Muscle of leg (tissue), 16 donors: ENCODE measurements at places on chromosomes 7 and 10. TPM values are rescaled to one million over a fixed set of nuclear protein-coding genes. Genes with fewer than 3 reads are reported as not detected.
A peak's percentile ranks its signal among the peaks of the same experiment; 100 is the strongest.

- no peak for DNase-seq
These were observed 700.7 kb downstream of the AUTS2 start for GRCh38 chr7:70298780-70299471.

DNA sequence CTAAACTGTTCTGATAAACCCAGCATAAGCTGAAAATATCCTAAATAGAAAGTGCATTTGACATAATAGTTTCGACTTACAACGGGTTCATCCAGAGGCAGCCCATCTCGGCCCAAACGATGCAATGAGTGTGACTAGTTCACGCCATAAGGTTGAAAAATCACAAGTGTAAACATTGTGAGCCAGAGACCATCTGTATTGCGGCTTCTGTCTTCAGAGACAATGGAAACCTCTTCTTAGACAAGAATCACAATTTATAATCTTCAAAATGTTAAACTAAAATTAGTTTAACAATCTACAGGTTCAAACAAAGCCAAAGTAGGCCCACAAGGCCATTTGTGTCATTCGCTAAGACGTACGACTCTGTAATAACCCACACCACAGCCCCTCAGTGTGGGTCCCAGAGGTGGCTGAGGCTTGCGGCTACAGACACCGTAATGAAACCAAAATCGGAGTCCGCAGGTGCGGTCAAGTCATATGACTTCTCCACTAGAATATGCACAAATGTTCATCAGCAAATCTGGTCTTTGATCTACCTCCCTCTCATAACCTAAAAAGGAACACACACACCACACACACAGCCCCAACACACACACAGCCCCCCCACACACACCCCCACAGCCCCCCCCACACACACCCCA, 81.8 kb downstream of the DIP2C start:
- DNase-seq: peak; percentile 53

- no peak for DNase-seq
These were observed 1208.0 kb downstream of the SORCS1 start for GRCh38 chr10:105956550-105956949.

TMEM229A gene
- total RNA-seq: not detected

EFCAB10 gene
- not detected for total RNA-seq

GRCh38 chr10:62760401-62760800, 44.1 kb upstream of the ADO start:
- peak; percentile 77 for DNase-seq

DNA sequence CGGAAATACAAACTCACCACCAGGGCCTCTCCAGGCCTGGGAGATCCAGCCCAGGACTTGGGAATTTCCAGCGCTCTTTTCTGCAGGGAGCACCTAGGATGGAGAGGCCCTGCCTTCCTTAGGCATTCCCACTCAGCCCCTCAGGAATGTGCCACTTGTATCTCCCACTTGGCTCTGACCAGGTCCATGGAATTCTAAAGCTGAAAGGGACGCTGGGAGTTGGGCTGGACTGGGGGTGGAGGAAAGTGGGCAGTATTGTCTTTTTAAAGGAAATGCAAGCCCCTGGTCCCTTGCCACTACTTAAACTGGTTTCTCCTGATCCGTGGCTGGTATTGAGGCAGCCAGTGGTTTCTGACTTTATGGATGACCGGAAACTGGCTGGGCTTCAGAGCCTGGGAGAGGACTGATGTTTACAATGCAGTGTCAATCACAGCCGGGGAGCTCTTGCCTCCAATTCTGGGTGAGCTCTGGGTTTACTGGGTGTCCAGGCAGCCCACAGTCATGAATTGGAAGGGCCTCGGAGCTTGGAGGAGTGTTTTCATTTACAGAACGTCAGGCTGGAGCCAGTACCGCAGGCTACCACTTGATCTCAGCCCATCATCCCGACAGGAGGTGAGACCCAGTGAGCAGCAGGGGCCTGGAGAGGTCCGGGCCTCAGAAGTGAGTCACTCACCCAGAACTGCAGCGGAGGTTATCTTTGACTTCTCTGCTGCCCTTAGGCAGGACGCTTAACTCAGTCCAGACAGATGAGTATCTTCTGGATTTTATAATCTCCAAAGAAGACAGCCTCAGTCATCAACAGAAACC, 27.3 kb downstream of the AGAP3 start:
- no peak for DNase-seq

DNA sequence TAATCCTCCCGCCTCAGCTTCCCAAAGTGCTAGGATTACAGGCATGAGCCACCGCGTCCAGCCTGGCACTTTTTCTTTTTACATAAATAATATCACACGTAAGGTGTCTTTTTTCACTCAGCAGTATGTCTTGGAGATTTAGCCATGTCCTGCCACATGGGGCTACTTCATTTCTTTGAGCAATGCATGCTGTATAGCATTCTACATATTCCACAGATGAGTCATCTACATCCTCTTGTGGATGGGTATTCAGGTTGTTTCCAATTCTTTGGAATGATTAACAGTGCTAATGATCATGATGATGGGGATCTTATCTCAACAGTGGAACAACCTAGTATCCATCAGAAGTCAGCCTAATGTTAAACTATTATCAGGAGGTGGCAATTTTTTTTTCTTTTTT, 50.8 kb downstream of the ZNF503 start:
- no peak for DNase-seq

OR6V1 gene
- total RNA-seq: not detected

GRCh38 chr7:11707606-11708193, 124.3 kb downstream of the THSD7A start:
- no peak for DNase-seq
